ENCODE measurements at places on chromosomes 3 and 15. TPM values are rescaled to one million over a fixed set of nuclear protein-coding genes. Genes with fewer than 3 reads are reported as not detected.

Gene C3orf70
- 5.0 TPM for total RNA-seq

Gene PPARG
- 3.8 TPM for total RNA-seq

DNA sequence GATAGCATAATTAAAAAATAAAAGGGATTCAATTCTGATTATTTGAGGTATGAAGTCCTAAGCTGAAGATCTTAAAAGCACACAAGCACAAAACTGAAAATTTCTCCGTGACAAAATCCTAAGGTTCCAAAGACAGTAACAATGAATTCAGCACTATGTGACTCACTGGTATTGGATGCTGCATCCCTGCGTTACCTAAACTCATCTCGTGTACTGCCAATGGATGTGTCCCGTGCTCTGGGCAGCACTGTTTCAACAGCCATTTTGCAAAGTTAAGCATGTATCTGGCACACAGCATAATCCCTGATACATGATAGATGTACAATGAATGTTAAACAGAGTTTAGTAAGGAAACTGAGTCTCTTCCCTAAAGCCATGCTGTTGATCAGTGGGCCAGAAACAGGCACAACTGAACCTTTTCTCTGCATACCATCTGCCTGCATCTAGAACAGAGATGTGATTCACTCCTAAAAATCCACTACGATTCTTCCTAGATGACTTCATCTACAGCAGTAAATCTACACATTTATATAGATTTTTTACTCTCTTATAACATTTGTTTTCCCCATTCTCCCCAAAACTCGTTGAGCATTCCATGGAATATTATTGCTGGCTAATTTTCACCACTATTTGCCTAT is 14.3 kb downstream of the SUCLG2 start:
- DNase-seq, result no peak

DNA sequence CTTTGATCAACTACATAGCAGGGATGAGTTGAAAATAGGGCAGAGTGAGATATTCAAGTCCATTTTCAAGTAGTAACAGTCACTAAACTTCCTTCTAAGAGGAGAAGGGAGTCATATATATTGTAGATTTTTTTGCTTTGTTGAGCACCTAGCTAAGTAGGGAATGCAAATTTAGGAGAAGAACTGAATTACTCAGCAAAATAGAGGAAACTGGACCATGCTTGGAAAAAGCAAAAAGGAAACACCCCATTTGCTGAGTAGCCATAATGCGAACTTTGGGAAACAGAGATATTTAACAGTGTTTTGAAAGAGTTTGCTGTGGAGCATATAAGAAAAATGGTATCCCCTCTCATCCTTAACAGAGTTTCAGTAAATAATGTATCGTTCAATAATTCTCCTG is 54.9 kb downstream of the CD200R1L start:
- no peak for DNase-seq

GRCh38 chr3:10798600-10799367 is 17.2 kb upstream of the SLC6A11 start:
- DNase-seq, result no peak
